ENCODE measurements at places on chromosomes 4 and X.

- DNase-seq = no peak
Observed at GRCh38 chr4:9893329-9894108, 112.1 kb downstream of the DRD5 start.

DNA sequence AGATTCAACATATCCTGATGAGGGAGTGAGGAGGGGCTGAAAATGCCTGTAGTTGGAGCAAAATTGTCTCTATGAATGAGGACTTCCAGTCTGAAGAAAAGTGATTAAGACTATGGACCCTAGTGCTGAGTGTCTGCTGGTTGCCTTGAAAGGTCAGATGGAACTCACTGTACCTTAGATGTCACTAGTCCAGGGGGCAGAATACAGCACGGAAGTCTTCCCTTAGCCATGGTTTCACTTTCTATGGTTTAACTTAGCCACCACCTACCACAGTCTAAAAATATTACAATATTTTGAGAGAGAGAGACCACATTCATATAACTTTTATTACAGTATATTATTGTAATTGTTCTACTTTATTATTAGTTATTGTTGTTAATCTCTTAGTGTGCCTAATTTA is 223.1 kb downstream of the FMR1NB start:
- no peak for DNase-seq

DNA sequence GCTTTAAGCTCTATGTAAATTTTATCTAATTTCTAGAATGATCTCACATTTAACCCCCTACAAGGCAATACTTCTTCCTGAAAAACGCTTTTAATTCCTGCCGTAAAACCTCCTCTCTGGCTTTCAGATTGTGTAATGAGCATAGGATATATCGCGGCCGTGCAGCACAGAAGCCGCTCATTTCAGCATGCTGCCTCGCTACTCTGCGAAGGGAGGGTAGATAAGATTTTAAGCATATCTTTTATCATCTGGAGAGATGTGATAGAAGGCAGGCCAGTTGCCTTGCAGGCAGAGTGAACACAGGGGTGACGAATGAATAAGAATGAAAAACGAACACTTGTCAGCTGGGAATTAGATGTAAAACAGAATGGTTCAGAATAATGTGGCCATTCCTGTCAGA is 265.5 kb downstream of the UNC5C start:
- no peak for DNase-seq

DNA sequence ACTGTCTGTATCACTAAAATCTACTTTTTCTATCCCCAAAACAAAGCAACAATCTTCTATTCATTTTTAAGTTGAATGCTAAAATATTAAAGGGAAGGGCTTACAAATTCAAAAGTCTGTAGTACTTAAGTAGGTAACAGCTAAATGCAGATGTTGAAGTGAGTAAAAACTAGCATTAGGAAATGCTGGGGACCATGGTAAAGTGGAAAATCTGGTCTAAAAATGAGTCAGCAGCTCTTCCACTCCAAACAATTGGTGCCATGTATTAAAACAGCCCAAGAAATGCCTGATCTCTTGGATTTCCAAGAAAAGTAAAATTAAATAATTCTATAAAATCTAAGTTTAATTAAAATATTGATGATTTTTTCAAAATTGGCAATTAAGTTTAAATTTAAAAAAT is 73.3 kb upstream of the PPP3CA start:
- DNase-seq = no peak

- peak; percentile 80 for DNase-seq
Observed at GRCh38 chr4:138911909-138912703, 103.5 kb upstream of the NOCT start.

All from NCI-H1417 treated with DMSO at 0.1 percent for 48 hours (cell line).